Memory B cell (primary cell): ENCODE measurements at places on chromosomes 12 and 14.

- no peaks in the 10 kb centered on the region for H3K36me3 ChIP-seq
- DNase-seq, result no peak
- no peak overlapping the region for H3K4me3 ChIP-seq
- H3K4me1 ChIP-seq, result no peaks in the 10 kb centered on the region
- peaks cover 23% of the 10 kb centered on the region for H3K27me3 ChIP-seq
- no peak overlapping the region for H3K27ac ChIP-seq
Measured at GRCh38 chr12:4392223-4392742, 12.8 kb upstream of the FGF23 start.

DNA sequence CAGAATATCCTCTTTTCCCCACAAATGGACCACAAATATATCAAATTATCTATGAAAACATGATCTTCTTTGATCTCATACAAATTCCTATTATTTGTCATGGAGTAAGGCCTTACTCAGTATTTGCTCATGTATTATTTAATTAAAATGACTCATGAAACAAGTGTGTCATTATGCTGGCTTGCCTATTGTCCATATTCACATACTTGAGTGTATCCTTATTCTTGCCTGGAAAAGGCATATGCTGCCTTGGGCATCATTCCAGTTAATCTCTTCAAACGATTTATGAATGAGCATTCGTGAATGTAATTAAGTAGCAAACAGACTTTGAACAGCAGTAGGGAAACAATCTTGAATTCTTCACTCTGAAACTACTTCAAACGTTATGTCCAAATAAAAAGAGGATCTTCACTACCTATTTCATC is 22.6 kb upstream of the SNRPF start:
- H3K36me3 ChIP-seq, result no peaks in the 10 kb centered on the region
- H3K27me3 ChIP-seq, result peaks cover 12% of the 10 kb centered on the region
- H3K4me3 ChIP-seq, result no peak overlapping the region
- no peak for DNase-seq
- H3K4me1 ChIP-seq, result no peaks in the 10 kb centered on the region

- no peak overlapping the region for H3K4me3 ChIP-seq
- peaks cover 18% of the 10 kb centered on the region for H3K4me1 ChIP-seq
Measured at GRCh38 chr12:12331896-12332295, 18.1 kb downstream of the MANSC1 start.

DNA sequence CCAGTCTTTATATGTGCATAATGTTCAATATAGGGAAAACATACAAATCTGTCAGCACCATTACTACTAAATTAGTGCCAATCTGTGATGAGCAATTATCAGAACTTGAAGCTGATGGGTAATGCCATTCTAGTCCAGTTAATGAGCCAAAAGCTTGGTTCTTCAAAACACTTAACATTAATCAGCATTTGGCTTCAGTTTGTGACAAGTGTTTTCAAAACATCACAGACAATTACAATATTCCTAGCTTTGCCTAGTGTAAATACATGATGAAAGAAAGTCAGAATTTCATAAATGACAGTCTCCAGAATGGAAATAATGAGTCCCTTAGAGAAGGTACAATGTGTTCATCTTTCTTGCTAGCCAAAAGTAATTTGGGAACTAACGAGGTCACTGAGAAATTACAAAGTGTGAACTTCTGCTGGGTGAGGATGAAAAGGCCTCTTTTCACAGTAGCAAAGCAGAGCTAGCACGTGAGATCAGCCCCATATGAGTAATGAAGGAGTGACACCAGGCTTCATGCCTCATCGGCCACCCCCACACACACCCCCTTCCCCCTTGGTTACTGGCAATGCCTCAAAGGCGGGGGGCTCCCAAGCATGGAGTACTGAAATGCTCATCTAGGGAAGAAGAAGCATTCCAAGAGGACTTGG is 180.6 kb upstream of the EEA1 start:
- no peaks in the 10 kb centered on the region for H3K27me3 ChIP-seq
- no peak overlapping the region for H3K27ac ChIP-seq
- no peak for DNase-seq
- H3K36me3 ChIP-seq, result no peaks in the 10 kb centered on the region

GRCh38 chr12:119302451-119303080 is 32.0 kb upstream of the CCDC60 start:
- DNase-seq, result no peak
- H3K4me1 ChIP-seq, result no peaks in the 10 kb centered on the region
- H3K27ac ChIP-seq, result no peak overlapping the region
- H3K27me3 ChIP-seq, result peaks cover 8% of the 10 kb centered on the region

GRCh38 chr12:1413930-1414329 is 180.5 kb downstream of the FBXL14 start:
- no peak for DNase-seq
- H3K36me3 ChIP-seq, result peaks cover 56% of the 10 kb centered on the region
- H3K4me3 ChIP-seq, result no peak overlapping the region
- H3K4me1 ChIP-seq, result no peaks in the 10 kb centered on the region

DNA sequence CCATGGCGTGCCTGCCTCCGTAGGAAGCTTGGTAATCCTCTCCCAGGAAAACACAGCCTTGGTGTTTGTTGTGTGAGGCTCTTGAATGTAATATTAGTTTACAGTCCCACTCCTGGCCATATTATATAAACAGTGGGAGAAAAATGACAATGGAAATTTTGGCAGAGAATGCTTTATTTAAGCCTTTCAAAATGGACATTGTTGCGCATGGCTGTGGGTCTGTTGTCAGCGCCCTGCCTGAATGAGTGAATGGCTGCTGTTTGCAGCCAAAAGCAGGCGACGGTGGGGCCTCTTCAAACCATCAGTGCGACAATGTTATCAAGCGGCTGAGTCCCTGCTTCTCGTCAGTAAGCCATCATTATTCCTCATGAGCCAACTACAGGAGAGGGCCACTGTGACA is 201.8 kb upstream of the RMST start:
- no peak overlapping the region for H3K27ac ChIP-seq
- H3K4me1 ChIP-seq, result no peaks in the 10 kb centered on the region
- H3K4me3 ChIP-seq, result no peak overlapping the region
- no peak for DNase-seq

- no peak overlapping the region for H3K4me3 ChIP-seq
- no peaks in the 10 kb centered on the region for H3K27me3 ChIP-seq
- H3K4me1 ChIP-seq, result no peaks in the 10 kb centered on the region
- peaks cover 16% of the 10 kb centered on the region for H3K36me3 ChIP-seq
Measured at GRCh38 chr12:32242641-32243040, 136.0 kb downstream of the BICD1 start.

DNA sequence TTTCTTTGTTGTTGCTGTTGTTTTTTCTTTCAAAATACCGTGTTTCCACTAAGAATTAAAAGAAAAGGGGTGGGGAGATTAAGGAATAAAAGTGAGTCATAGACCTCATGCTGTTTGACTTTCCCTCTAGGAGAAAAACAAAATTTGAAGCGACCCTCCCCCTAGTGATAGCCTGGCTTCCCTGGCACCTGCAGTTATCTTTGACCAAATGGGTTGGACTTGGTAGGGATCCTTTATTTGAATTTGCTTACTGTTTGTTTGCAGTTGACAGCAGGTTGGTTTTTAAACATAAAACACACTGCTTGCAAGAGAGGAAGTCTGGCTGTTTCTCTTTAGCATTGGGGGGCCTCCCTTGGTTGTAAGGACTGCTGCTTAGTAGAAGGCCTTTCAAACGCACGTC is 14.0 kb downstream of the OTX2 start:
- H3K36me3 ChIP-seq, result no peaks in the 10 kb centered on the region
- no peak for DNase-seq
- H3K4me1 ChIP-seq, result no peaks in the 10 kb centered on the region
- H3K27me3 ChIP-seq, result peaks cover 7% of the 10 kb centered on the region

DNA sequence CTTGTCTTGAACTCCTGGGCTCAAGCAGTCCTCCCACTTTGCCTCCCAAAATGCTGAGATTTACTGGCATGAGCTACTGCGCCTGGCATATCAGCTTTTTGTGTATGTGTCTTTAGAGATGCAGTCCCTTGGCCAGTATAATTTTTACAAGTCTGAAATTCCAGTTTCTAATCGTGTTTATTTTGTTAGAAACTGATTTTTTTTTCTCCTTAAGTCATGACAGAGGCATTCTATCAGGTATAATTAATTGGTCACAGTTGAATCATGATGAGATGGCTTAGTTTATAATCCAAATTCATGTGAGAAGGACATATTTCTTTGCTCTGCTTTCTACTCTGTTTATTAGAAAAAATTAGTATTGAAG is 98.9 kb downstream of the PCNX1 start:
- H3K4me1 ChIP-seq, result peaks cover 2% of the 10 kb centered on the region
- DNase-seq, result no peak
- H3K27ac ChIP-seq, result no peak overlapping the region
- no peaks in the 10 kb centered on the region for H3K27me3 ChIP-seq
- peaks cover 9% of the 10 kb centered on the region for H3K36me3 ChIP-seq

DNA sequence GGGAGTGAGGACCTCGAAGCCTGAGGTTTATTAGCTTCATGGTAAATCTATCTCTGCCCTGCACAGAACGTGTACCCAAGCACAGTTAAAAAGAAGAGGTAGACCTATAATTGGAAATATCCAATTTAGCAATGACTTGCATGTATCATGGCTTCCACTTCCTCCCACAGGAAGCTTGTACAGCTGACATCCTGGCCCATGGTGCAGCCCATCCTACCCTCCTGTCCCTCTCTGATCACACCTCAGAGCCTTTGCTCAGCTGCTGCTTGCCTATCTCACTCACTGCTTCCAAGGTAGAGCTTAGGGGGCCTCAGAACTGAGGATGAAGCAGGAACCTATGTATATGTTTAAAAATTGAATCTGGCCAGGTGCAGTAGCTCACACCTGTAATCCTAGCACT is 4.3 kb upstream of the BCDIN3D start:
- H3K4me1 ChIP-seq, result peaks cover 12% of the 10 kb centered on the region
- H3K36me3 ChIP-seq, result no peaks in the 10 kb centered on the region

GRCh38 chr14:59582161-59582560 is 5.5 kb upstream of the CCDC175 start:
- DNase-seq, result no peak
- H3K4me1 ChIP-seq, result peaks cover 3% of the 10 kb centered on the region
- H3K27ac ChIP-seq, result no peak overlapping the region
- no peak overlapping the region for H3K4me3 ChIP-seq
- no peaks in the 10 kb centered on the region for H3K36me3 ChIP-seq

GRCh38 chr14:80428171-80428570 is 216.9 kb upstream of the DIO2 start:
- H3K36me3 ChIP-seq, result no peaks in the 10 kb centered on the region
- DNase-seq, result no peak
- no peak overlapping the region for H3K4me3 ChIP-seq
- no peaks in the 10 kb centered on the region for H3K4me1 ChIP-seq
- no peak overlapping the region for H3K27ac ChIP-seq
